Activated CD4-positive, CD25-positive, alpha-beta regulatory T cell treated with anti-CD3 and anti-CD28 coated beads, Interleukin-2, amount 50 U/mL, for 24 hours (primary cell): ENCODE measurements at places on chromosomes 7 and 10.

DNA sequence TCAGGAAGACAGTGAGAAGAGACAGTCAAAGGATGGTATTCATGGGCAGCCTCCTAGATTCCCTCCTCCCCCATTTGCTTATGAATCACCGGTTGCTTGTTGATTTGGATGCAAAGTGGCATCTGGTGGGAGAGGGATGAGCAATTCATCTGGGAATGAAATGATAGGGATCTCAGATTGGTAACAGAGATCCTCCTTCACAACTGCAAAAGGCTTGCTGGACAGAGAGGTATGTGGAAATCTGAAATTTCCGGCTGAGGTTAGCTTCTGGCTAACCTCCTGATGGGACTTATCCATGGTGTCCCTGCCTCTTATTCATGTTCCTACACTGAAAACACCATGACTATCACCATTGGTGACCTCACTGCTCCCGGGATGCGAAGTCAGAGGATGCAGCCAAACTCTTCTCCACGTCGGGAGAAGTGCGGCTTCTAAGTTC is 48.4 kb upstream of the PODXL start:
- no peak for ATAC-seq

- peak; percentile 94 for ATAC-seq
These were observed at the start of gene AGBL3 for GRCh38 chr7:134986363-134987251. Gene AGBL3 (plus strand): TSS chr7:134986508. CDS start chr7:134987934, 1,426 bp downstream.

GRCh38 chr10:91198781-91199180 is 21.7 kb upstream of the PCGF5 start:
- peak; percentile 40 for ATAC-seq

GRCh38 chr10:111316722-111317212 is 239.9 kb downstream of the ADRA2A start:
- no peak for ATAC-seq

DNA sequence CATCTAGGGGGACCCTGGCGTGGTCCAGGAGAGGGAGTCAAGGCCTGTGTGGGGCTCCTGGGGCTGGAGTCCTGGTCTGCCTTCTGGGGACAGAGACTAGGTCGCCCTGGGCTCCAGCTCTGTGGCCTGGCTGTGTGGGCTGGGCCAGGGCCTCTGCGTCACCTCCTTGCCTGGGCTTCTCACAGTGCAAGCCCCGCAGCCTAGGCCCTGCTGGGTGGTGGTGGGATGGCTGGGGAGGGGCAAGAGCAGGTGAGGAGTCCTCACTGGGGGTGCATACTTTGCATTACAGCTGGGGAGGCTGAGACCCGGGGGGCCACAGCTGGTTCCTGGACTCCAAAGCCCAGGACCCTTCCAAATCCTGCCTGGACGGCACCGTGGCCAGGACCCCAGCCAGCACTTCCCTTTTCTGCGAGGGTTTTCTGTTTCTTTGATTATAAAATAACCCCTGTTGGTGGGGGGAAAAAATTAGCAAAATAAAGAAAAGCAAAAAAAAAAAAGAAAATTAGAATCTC is 23.5 kb downstream of the PWWP2B start:
- no peak for ATAC-seq

GRCh38 chr10:96074776-96075175 is 31.4 kb downstream of the CCNJ start:
- ATAC-seq: no peak

DNA sequence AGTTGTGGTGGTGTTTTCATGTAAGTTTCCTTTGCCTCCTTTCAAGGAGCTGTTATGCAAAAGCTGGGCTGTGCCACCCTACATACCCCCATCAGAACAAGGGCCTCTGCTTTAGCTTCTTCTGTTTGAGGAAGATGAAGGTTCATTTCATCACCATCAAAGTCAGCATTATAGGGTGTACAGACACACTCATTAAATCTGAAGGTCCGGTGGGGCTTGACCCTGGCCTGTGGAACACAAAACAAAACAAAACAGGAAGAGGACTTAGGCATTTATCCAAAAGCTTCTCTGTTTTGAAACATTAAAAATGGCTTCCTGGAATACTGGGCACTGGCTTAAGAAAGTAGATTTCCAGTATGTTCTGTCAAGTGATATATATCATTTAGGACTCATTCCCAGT is 15.8 kb downstream of the POLR3A start:
- no peak for ATAC-seq

GRCh38 chr7:121878918-121879464 is 6.0 kb downstream of the PTPRZ1 start:
- ATAC-seq: no peak

DNA sequence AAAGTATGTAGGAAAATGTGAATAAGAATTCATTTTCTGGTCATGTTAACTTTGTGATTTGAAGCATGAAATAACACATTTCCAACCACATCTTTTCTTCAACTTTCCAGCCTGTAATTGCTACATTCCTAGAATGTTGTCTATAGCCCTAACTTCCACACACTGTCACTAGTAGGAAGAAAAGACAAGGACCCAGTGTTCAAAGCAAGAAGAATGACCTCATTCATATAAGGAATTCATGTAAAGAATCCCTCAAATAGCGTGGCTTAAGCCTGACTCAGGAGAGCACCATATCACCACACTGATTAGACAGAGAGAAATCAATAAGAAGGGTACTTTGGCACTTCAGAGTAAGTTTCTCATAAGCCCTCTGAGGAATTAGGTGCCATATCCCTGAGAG is 318.7 kb upstream of the CHRM2 start:
- no peak for ATAC-seq

DNA sequence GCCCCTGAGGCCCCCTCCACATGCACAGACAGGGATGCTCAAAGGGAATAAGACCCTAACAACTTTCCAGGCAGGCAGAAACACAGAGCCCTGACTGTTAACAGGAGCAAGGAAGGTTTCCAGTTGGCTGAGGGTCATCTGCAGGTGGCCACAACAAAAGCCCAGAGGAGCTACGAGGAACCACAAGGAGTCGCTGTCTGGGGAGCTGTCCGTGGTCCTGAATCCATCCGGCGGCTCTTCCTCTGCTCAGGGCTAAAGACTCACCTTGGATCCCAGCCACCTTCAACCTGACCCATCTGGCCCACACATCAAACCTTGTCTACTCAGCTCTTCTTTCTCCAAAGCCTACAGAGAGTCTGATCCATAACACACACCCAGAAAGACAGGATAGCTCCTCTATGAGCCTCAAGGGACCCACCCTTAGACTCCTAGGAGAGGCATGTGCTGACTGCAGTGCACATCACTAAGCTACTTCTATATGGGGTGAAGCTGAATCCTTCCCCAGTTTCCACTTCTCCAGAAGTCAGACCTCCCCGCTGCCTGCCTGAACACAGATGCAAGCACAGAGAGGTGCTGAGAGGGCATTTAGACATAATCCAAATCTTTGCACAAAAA is 104.0 kb downstream of the SLIT1 start:
- no peak for ATAC-seq

- no peak for ATAC-seq
These were observed 70.6 kb downstream of the MLLT10 start for GRCh38 chr10:21604651-21605050.

GRCh38 chr10:12650538-12651298 is 301.4 kb downstream of the CAMK1D start:
- ATAC-seq: no peak

DNA sequence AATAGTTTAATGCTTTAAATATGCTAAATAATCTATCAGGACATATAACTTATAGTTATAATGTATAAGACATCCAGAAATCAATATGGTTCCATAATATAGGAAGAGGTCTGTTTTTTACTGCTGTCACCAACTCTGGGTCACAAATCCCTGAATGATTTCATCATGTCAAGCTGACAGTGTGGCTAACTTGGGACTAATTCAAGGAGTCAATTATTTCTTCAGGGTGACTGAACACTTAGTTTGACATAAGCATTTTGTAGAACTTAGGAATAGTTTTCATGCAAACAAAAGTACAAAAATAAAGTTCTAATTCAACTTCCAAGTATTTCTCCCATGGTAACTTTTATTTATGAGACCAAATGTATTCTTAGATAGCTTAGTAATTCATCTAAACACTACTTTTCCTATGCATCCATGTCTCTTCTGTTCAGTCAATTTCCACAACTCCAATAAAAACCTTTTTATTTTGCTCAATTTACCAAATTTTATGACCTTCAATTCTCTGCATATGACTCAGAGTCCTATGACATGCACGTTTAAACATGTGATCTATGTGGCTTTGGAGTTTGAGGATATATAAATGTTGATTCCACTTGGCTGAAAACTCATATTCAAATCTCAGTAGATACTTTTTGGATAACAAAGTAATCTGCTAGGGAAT is 40.3 kb upstream of the GNAT3 start:
- ATAC-seq: no peak

- ATAC-seq: no peak
These were observed 78.1 kb upstream of the PHYHIPL start for GRCh38 chr10:59098387-59098786.

- peak; percentile 41 for ATAC-seq
These were observed 100.4 kb upstream of the DNAJC1 start for GRCh38 chr10:22103701-22104470.

DNA sequence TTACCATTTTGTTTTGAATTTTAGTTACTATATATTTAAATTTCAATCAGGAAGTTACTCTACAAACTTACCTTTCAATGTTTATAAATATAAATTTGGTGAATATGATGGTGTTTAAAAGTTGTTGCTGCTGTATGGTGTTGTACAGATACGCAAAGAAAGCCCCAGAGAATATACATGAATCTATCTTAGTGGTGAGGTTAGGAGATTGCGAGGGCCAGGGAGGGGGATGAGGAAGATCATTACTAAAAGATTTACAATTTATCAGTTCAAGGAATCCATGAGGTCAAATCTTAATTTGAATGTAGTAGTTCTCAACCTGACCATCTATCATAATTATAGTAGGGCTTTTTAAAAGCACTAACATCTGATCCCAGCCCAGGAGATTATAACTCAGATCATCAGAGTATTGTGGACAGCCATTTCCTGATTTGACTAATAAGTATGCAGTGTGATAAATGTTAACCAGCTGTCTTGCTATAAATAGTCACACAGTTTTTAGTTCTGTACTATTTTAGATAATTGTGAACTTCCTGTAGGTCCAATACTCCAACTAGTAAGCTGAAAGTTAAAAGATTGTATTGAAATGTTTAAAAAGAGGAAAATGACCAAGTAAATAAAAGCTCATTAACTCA is 23.6 kb downstream of the FAM3C start:
- peak; percentile 93 for ATAC-seq

DNA sequence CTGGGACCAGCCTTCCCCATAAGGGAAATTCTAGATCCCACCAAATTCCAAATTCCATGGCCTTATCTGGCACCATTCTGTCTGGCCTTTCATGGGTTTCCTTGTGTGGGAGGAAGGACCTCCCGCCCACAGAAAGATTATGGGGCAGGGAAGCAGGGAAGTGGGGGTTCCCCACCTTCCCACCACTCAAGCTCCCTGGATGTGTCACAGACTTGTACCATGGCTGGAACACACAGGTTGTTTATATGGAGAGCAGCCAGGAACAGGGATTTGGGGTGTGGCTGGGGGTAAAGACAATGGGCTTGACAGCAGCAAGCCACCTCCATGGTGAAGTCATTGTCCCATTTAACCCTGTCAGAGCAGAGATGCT is 18.3 kb downstream of the UNC5B start:
- no peak for ATAC-seq

- ATAC-seq: no peak
These were observed 42.2 kb upstream of the TUBB8 start for GRCh38 chr10:91313-91712.

DNA sequence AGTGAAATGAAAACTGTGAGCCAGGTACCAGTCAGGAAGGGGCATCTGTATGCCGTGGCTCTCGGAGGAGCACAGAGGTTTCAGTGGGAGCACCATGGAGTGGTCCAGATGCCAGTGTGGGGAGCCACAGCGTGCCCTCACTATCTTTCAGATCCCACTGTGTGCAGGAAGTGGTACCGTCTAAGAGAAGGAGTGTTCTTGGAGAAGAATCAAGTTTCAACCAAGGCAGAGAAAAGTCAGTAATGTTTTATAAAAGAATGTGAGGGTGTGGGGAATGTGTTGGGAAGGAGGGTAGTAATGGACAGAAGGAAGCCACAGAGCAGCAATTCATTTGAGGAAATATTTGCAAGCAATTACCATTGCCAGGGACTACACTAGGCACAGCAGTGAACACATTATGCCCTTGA is 35.6 kb downstream of the PRKAR2B start:
- ATAC-seq: no peak

GRCh38 chr10:127384532-127384931 is 164.6 kb upstream of the NPS start:
- ATAC-seq: no peak
